ENCODE measurements at places on chromosomes 4 and X. TPM values are rescaled to one million over a fixed set of nuclear protein-coding genes. Genes with fewer than 3 reads are reported as not detected.

SSX4 gene
- not detected for total RNA-seq

TECRL gene
- total RNA-seq = not detected

DCAF4L1 gene
- 0.06 TPM for total RNA-seq

GRIA3 gene
- 0.50 TPM for total RNA-seq

BANK1 gene
- 1.3 TPM for total RNA-seq

SMPX gene
- not detected for total RNA-seq

HOPX gene
- 2.7 TPM for total RNA-seq

TMEM271 gene
- not detected for total RNA-seq

PCDH19 gene
- 1.1 TPM for total RNA-seq

All from left colon (tissue), 2 donors.